CD8-positive, alpha-beta memory T cell (primary cell): ENCODE measurements at places on chromosomes 3 and 15. TPM values are rescaled to one million over a fixed set of nuclear protein-coding genes. Genes with fewer than 3 reads are reported as not detected.

DNA sequence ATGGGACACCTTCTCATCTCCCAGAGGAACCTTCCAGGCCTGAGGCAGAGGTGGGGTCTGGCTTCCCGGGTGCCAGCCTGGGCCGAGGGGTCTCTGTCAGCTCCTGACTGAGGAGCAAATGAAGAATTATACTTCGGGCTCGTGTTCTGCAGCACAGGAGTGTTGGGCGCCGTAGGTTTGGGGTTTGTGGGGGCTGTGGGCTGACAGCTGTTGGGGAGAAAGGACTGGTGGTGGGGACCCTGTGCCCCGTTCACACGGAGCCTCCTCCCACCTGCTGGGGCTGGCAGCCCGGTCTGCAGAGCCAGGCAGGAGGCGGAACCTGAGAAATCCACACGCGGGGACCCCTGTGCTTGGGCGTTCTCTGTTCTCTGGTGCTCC lies 59.7 kb downstream of the ADAMTS7 start:
- DNase-seq, result no peak

SCG5 gene
- total RNA-seq, result 0.28 TPM

DNA sequence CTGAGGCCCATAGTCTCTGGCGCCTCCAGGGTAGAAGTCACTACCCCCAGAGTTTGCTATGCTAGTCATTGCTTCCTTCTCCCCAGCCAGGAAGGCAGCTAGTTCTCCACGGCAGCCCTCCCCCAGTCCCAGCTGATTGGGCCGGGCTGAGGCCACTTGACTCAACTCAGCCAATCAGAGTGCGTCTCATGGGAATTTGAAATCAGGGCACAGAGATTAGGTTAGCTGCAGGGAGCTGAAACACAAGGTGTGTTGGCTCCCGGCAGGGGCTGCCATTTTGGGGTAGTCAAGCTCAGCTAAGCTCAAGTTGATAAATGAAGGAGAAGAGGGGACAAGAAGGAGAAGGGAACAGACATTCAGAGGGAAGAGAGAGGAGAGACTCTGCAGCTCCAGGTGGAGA lies 32.8 kb downstream of the LINGO1 start:
- no peak for DNase-seq

GRCh38 chr3:126782536-126782935 lies 78.5 kb downstream of the CHCHD6 start:
- DNase-seq, result no peak

ANKDD1A gene
- total RNA-seq, result 3.0 TPM

GRCh38 chr15:92869263-92869940 lies 30.7 kb upstream of the CHD2 start:
- DNase-seq, result no peak

CD200R1 gene
- 3.5 TPM for total RNA-seq

PLA1A gene
- not detected for total RNA-seq

DNA sequence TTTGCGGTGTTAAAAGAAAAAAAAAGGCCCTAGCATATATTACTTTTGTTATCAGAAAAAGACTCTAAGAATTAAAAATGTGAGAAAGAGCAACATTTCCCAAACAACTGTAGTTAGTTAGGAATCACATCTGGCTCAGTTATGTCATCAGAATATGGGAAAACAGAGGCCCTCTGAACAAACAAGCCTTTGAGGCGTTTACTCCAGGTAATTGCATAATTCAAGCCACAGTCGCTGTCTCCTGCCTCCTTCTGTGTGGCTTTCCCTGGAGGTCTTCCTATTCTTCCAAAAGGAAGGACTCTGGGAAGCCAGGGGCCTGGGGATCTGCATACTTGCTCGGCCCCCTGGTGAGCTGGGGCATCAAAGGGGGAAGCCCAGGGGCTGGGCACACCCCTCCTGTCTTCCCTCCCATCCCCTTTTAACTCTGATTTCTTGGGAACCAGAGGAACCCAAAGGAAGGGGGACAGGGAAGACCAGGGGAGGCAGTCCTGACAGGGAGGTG lies 3.7 kb upstream of the FAM107A start:
- DNase-seq, result no peak

GRCh38 chr3:134368751-134369105 lies 5.5 kb downstream of the AMOTL2 start:
- no peak for DNase-seq

- DNase-seq, result no peak
Observed at GRCh38 chr3:131147534-131147933, 120.9 kb downstream of the NEK11 start.

ITIH1 gene
- total RNA-seq, result not detected

DNA sequence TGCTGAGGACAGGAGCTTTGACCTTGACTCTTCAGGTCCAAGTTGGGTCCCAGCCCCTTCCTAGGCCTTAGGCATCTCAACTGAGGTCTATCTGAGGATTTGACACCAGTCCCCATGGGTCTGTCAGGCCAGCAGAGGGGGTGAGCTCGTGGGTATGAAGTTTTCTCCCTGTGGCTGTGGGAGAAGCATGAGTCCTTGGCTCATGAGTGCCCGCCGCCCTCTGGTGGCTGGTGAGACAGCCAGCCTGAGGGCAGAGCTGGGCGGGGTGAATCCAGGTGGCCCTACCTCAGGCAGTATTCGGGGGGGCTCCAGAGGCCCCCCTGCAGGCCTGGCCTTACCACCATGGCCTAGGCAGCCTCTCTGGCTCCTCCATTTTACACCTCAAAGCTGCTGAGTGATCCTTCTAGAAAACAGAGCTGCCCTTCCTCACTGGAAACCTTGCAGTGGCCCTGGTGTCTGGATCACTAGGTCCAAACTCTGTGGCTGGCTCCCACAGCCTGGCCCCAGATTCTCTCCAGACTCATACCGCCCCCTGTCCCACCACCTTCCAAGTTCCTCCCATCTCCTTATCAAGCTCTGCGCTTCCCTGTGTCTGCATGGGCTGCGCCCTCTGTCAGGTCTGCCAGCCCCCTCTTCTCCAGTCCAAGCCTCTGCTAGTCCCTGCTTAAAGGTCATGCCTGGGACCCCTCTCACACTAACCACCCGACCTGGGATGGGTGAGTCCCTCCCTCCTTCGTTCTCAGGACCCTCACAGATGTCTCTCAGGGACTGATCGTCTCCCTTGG lies 16.1 kb downstream of the SH2D7 start:
- DNase-seq, result peak; percentile 89

GRCh38 chr15:96027501-96027900 lies 303.0 kb upstream of the NR2F2 start:
- no peak for DNase-seq

DNA sequence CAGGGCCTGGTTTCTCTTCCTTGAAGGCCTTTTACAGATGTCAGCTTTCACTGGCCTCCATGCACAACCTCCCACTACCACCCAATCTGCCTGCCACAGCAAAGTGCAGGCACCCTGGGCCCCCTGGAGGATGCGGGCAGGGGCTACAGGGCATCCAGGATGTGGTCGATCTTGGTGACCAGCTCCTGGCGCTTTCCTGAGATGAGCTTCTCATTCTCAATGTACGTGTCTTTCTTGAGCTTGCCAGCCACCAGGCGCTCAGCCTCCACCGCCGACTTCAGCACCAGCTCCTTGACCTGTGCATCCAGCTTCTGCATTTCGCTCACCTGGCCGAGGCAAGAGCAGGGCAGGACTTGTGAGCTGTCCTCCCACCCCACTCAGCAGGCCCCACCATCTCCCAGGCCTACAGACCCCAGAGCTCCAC lies 30.3 kb downstream of the RPN1 start:
- no peak for DNase-seq

DNA sequence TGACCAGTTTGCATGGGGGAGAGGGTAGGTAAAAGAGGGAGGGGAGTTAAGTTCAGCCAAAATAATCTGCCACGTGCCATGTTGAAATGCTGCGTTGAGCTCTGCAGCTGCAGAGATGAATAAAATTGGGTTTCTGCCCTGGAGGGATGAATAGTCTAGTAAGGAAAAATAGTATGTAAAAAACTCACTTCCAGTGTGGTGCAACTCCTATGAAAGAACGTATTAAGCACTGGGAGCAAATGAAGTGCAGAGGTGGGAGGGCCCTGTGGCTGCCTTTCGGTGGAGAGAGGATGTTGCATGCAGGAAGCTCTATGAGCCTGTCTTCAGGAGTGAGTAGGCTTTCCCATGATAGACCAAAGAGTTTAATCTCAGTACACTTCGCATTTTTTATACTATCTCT lies 8.6 kb downstream of the CEP63 start:
- DNase-seq, result no peak

CHRNB4 gene
- total RNA-seq, result not detected

DNA sequence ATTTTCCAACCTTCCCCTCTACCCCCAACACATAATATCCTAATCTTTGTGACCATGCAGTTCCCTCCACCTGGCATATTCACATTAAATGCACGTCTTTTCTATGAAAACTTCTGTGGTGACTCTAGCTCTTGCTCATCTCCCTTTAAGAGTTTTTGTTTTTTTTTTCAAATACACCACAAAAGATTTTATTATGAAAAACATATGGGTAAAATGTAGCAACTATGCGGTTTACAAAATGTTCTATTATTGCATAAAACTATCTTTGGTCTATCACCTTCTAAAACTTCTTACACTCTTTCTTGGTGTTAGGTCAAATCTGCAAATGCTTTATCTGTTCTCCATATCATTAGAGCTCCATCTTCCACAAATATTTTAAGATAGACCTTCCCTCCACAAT lies 38.6 kb upstream of the ADGRG7 start:
- DNase-seq, result no peak

FAM219B gene
- 45.0 TPM for total RNA-seq

- no peak for DNase-seq
Observed at GRCh38 chr15:43239732-43240491, 19.1 kb upstream of the EPB42 start.

EEF1AKMT4 gene
- 13.2 TPM for total RNA-seq

DNA sequence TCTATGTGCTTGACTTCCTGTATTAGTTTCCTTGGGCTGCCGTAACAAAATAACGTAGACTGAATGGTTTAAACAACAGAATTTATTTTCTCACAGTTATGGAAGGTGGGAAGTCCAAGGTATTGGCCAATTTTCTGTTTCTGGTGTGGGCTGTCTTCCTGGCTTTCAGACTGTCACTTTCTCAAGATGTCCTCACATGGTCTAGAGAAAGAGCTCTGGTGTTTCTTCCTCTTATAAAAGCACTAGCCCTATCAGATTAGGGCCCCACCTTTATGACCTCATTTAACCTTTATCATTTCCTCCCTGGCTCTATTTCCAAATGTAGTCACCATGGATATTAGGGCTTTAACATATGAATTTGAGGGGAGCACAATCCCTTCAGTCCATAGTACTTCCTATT lies 54.6 kb downstream of the SPRED1 start:
- no peak for DNase-seq

GNAT1 gene
- not detected for total RNA-seq

AP3S2 gene
- total RNA-seq, result 23.5 TPM

DNA sequence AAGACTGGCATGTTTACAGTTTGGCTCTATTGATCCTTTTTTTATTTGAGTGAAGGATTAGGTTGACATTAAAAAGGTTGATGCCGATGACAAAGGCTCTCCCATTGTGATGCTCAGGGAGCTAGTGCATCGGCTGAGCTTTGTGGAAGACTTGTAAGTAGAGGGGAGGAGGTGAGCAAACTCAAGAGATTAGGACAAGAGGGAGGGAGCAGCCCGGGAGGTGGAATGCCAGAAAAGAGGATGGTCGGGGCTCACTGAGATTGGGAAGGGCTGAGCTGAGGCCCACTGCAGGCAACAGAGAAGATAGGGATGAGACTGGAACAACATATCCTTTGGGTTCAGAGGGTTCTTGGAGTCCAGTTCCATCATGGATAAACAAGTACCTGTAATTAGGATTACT lies 26.5 kb upstream of the PSMD6 start:
- DNase-seq, result no peak

GRCh38 chr3:18672561-18672960 lies 247.4 kb upstream of the SATB1 start:
- DNase-seq, result no peak

GRCh38 chr3:169062501-169062900 lies 601.0 kb downstream of the MECOM start:
- DNase-seq, result no peak

DNA sequence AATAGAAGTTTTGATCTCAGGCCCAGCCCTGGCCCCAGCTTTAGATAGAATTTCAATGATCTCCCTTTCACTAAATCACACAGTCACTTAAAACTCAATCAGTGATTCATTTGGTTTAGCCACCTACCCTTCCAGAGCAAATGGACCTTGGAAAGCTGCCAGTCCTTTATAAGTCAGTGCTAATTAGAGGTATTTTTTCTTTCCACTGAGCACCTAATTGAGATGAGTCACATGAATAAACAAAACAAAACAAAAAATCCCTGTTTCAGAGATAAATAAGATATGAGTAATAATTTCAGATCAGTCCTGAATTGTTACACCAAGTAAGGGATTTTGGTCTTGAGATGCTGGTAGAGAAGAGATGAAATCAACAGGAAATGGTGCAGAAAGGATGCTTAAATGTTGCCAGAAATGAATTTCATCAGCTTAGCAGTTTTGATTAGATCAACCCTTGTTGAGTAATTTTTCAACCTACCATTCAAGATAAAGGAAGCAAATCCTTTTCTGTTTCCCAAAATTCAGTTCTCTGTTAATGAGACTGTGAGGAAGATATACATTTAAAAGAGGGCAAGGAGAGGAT lies 352.0 kb upstream of the COL8A1 start:
- DNase-seq, result no peak

- DNase-seq, result no peak
Observed at GRCh38 chr3:159950156-159950898, 38.3 kb upstream of the IL12A start.

TF gene
- 0.02 TPM for total RNA-seq

- DNase-seq, result no peak
Observed at GRCh38 chr3:188278717-188279324, 124.9 kb downstream of the LPP start.

DNA sequence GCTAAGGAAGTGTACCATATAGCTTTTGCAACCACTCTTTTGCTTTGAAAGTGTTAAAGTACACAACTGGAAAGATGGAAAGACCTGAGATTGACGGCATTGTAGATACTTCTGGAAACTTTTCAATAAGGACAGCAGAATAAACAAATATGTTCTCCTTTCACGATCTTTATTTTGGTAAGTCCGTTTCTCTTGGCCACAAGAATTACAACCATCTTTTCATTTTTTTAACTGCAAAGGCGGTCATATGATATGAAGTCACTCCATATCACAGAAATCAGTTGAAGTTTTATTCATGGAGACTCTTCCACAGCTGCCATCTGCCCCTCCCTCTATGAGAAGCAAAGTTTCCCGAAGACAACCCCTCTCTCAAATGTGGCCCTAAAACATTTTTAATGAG lies 303.4 kb upstream of the ICE2 start:
- DNase-seq, result no peak

CADPS gene
- total RNA-seq, result not detected

DNA sequence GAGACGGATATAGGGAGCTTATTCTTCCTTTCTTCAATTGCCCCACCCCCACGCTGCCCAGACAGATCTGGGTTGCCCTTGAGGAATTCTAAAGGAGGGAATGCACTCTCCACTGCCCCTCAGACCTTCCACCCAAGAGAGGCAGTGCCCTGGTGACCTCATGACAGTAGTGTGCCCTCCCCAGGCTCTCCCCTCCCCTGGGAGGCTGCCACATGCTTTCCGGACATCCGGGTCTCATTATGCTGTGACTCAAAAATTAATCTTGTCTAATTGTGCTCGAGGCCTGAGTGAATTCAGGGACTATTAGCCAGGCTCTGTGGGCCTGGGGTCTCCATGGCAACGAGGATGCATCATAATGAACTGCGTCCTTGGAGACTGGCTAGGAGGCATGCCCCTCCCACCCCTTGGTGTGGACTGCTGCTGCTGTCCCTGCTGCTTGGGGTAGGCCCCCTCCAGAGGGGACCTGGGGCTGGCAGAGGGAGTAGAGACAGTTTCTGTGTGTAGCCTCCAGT lies 20.8 kb downstream of the CORO2B start:
- DNase-seq, result no peak

TM4SF4 gene
- total RNA-seq, result not detected

- no peak for DNase-seq
Observed at GRCh38 chr3:26281284-26281985, 341.1 kb upstream of the LRRC3B start.
